Nasal cavity respiratory epithelium epithelial cell of viscerocranial mucosa (primary cell): ENCODE measurements at places on chromosomes 4 and X. TPM values are rescaled to one million over a fixed set of nuclear protein-coding genes. Genes with fewer than 3 reads are reported as not detected.

Gene KLF3
- 44.4 and 59.5 TPM in 2 replicates for total RNA-seq

Gene ADH7
- total RNA-seq: 3.8 and 33.0 TPM in 2 replicates

Gene ARMCX4
- 0.34 and 1.8 TPM in 2 replicates for total RNA-seq

Gene KDR
- 0.43 TPM in 1 of 2 replicates, not detected in the other for total RNA-seq

Gene PLS3
- total RNA-seq: 274 and 307 TPM in 2 replicates
